Suprapubic skin (tissue), 4 donors: ENCODE measurements at places on chromosomes 1 and 21. TPM values are rescaled to one million over a fixed set of nuclear protein-coding genes. Genes with fewer than 3 reads are reported as not detected.

DNA sequence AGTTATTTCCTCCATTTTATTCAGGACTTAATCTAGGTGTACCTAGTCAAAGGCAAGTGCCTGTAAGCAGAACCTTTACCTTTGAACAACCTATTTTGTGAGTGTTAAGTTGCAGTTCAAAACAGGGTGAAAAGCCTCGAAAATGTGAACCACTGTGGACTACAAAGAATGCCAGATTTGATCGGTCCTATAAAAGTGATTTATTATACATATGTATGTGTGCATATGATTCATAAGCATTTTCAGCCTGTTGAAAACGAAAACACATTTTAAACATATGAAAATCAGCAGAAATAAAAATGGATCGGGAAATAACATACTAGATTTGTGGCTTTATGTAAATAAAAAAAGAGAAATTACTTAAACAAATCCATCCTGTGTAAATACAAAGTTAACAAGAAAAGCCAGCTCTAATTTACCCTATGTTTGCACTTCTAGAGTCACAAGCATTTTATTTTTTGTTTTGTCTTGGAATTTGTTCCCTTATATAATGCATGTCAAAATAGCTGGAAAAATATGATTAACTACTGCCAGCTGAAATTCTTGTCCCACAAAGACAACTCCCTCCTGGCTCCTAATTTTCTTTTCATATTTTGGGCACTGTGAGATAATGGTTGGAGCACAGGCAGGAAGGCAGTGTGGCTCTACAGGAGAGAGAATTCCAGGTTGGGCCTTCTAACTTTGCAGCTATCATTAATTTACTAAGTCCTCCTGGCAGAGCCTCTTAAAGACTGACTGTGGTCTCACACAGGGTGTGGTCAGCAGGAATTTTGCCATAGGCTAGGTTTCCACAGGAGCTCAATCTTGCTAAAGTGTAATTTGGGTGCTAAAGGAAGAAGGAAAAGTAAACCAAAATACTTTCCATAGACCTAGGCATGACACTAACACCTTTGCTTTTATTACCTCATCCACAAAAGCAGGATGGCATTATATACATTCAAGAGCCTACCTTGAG lies 70.2 kb upstream of the CDC42BPA start:
- no peak for DNase-seq

GRCh38 chr1:111615870-111616715 lies 3.5 kb upstream of the RAP1A start:
- DNase-seq, result no peak

DNA sequence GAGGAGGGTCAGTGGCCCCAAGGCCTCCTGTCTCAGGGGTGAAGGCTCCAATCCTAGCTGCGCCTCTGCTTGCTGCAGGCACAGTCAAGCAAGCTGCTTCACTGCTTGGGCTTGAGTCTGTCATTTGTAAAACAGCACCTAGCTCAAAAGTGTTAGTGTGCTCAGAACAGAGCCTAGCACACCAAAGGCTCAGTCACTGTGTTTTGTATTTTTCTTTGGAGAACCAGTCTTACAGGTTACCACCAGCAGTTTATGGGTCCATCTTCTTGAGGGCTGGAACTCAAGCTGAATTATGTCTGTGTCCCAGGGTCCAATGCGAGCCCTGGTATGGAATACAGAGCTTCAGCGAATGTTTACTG lies 113.6 kb downstream of the DMRTB1 start:
- no peak for DNase-seq

GRCh38 chr1:151492120-151492519 lies 19.1 kb upstream of the CGN start:
- DNase-seq, result no peak

- DNase-seq, result no peak
Measured at GRCh38 chr1:171948511-171948910, 107.2 kb downstream of the DNM3 start.

DNA sequence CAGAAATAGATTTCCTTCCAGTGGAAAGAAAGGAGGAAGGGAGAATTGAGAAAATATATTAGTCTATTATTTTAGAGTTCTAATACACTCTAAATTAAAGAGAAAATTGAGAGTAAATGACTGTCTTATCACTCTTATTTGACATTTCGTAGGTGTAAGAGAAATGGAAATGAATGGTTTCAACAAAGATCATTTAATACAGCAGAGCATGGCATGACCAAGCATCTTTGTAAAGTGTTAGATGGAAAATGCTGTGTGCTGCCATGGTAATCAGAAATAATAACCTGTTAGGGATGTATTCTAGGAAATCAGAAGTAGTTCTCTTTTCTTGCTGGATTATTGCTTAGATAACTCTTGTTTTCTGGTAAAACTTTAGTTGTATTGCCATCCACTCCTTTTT lies 90.9 kb downstream of the GIPC2 start:
- no peak for DNase-seq

Gene IFNLR1
- total RNA-seq, result 12.3 TPM

Gene XCL2
- total RNA-seq, result not detected
